ENCODE measurements at places on chromosomes 12 and 14.

DNA sequence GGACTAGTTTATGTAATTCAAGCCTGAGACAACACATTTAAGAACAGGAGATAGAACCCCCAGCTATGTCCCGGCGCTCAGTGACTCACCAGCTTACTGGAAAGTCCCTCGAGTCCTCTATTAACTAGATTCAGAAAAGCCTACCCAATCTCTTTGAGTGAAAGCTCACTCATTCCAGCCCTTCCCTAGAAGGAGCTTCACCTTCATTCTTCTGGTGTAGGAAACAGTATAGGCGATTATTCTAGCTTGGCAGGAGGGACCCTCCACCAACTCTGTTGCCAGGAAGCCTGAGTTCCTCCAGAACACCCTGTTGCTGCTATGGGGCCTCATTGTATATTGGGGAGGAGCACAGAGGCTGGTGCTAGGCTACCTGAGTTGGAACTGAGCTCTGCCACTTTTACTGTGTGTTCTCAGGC lies 57.2 kb upstream of the AEBP2 start:
- DNase-seq: no peak

DNA sequence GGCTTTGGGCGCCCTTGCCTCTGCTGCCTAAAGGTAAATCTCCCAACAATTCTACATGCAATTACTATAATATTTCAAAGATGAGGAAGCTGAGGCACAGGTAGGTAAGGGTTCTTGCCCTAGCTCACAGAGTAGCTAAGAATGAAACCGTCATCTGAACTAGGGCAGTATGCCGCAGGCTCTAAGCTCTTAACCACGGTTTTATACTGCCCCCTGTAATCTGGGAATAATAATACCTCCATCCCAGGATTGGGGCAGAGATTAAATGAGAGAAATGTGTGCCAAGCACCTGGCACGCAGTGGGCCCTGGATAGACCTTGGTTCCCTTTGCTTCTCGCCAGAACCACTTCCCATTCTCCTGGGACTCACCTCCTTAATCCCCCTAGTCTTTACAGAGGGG lies 1.5 kb upstream of the HRK start:
- peak; percentile 23 for DNase-seq

- no peak for DNase-seq
These were observed 1.4 kb downstream of the GNB3 start for GRCh38 chr12:6842075-6842474.

- peak; percentile 68 for DNase-seq
These were observed 5.3 kb downstream of the BHLHE41 start for GRCh38 chr12:26119391-26119989.

DNA sequence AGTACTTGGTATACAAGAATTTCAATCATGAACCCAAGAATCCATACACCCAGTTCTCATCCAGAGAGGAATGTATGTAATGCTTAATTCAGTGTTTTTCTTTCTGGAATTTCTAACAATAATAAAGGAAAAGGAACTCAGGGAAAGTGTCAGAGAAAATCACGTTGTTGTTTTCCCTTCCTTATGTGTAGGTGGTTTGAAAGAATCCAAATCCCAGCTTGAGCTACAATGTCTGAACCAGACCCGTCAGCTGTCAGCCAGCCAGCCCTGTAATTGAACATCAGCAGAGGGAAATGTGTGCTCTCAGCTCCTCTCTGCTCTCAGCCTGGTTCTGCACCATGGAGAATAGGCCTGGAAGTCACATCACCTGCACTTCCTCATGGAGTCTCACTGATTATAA lies 126.5 kb downstream of the TMEM30B start:
- DNase-seq: no peak

DNA sequence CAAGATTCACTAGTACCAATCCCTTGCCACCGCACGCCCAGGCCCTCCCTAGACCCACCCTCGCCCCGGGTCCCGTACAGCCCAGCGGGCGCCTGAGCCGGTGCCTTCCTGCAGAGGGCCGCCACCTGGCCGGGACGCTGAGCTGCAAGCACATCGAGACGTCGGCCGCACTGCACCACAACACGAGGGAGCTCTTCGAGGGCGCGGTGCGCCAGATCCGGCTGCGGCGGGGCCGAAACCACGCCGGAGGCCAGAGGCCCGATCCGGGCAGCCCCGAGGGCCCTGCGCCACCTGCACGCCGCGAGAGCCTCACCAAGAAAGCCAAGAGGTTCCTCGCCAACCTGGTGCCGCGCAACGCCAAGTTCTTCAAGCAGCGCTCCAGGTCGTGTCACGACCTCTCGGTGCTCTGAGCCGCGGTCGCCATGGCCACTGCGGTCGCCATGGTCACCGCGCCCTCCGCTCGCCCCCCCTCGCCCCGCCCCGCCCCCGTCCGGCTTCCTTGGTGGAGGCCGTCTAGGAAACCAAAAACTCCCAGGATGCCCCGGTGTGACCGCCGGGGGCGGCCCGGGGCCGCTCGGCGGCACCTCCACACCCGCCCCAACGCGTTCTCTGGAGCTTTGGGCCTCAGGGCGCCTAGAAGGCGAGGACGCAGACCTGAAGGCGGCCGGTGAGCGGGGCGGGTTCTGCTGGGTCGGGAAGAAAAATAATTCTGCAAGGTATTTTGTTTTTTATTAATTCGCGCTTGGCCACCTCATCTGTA lies 3.7 kb downstream of the REM2 start:
- DNase-seq: no peak

GRCh38 chr14:97143456-97143855 lies 346.3 kb downstream of the VRK1 start:
- DNase-seq: no peak

DNA sequence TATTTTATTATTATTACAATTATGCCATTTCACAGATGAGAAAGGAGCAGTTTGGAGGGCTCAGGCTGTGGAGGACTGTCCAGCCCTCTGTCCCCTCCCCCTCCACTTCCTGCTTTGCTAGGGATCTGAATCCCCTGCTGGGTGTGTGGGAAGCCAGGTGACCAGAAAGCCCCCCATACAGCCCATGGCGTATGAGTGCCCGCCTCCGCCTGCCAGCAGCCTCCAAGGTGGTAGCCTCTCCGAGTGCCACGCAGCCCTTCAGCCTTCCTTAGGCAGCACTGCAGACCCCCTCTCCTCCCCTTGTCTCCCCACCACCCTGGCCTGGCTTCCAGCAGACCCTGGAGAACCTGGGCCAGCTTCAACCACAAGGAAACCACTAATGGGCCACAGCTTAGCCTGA lies 12.6 kb downstream of the DTX1 start:
- no peak for DNase-seq

DNA sequence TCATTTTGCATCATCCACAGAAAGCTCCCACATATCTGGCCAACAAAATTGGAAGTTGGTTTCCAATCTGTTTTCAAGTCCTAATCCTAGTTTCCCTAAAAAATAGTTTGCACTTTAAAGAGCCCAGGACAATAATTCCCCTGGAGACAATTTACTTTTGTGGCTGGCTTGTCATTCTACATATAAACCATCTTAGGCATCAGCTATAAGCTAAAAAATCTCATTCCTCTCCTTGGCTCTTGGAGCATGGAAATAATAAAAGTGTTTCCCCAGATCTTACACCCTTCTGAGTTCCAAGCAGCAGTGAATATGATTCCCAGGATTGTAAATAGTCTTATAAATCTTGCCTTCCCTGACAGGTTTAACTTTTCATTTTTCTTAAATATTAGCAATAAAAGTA lies 89.1 kb upstream of the NUDT4 start:
- DNase-seq: no peak

GRCh38 chr14:92412912-92413311 lies 89.9 kb downstream of the SLC24A4 start:
- DNase-seq: no peak

DNA sequence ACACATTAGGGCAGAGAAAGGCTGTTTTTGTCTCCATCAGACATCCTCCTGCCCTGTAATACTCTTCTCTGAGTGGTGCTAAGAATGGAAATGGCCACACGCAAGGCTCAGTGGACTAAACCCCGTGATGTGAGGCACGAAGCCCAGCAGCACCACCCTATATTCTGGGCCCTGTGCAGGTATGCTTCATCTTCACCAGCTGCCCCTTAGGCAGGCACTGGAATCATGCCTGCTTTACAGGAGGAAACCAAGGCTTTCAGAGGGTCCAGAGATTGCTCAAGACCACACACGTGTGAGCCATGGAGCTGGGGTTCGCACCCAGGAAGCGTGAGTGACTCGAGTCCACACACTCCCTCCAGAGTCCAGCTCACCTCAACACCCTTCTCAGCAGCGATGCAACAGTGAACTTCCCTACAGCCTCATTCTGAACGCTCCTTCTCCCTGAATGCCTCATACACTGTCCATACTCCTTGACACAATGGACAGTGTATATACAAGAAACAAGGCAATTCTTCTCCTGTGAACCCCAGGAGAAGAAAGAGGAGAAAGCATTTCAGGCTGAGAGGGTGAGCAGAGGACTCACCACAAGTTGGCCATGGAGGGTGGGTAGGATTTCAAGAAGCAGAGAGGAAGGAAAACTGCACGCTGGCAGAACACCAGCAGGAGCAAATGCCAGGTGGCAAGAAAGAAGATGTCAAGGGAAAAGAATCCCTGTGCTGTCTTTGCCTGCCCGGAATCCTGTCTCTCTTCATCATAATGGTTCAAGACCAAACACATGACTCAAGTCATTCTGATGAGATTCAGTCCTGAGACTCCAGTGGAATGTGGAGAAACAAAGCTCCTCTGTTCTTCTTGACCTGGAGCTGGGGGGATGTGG lies 39.1 kb downstream of the NT5DC3 start:
- no peak for DNase-seq

DNA sequence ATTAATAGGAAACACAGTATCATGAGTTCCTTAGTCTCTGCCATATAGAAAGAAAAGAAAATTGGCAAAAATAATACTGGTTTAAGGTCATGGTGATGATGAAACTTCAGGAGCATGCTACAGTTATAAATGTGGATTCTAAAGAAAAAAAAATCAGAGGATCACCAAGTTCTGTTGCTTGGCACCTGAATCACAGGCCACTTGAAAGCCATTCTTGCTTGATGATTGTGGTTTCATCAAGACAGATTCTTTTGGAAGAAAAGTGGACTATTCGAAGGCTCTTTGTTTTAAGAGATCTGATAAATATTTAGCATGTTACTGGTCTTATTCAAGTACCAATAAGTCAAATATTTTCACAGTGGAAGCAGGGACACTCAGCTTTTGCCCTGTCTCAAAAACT lies 148.9 kb downstream of the SAMD4A start:
- no peak for DNase-seq

DNA sequence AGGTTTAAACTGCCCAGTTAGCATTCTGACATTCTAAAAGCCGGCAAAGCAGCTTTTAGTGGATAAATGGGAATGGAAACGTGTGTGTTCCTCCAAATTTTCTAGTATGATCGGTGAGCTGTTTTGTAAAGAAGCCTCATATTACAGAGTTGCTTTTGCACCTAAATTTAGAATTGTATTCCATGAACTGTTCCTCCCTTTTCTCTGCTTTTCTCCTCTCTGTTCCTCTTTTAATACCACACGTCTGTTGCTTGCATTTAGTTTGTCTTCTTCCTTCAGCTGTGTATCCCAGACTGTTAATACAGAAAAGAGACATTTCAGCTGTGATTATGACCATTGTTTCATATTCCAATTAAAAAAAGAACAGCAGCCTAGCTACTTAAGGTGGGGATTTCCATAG lies 10.7 kb downstream of the DYRK2 start:
- peak; percentile 62 for DNase-seq

DNA sequence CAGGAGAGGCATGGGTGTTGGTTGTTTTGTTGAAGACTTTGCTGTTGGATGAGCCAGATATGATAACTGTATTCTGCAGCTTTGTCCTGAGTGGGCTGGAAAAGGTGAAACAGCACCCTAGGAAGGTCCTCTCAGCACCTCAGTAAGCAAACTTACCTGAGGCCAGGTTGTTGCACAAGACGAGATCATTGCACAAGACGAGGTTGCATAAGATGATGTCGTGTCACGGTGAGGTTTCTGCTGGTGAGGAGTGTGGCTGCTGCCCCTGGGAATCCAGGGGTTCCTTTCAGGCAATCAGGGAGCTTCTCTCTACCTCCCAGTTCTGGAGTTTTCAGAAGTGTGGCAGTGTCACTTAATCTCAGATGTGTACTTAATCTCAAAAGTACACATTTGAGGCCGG lies 85.6 kb downstream of the GLT1D1 start:
- DNase-seq: no peak

- DNase-seq: peak; percentile 56
These were observed 99.1 kb upstream of the CCND2 start for GRCh38 chr12:4174417-4174816.

GRCh38 chr14:101595887-101596721 lies 34.8 kb downstream of the DIO3 start:
- peak; percentile 29 for DNase-seq

GRCh38 chr14:35299708-35300107 lies 7.5 kb downstream of the PSMA6 start:
- no peak for DNase-seq

DNA sequence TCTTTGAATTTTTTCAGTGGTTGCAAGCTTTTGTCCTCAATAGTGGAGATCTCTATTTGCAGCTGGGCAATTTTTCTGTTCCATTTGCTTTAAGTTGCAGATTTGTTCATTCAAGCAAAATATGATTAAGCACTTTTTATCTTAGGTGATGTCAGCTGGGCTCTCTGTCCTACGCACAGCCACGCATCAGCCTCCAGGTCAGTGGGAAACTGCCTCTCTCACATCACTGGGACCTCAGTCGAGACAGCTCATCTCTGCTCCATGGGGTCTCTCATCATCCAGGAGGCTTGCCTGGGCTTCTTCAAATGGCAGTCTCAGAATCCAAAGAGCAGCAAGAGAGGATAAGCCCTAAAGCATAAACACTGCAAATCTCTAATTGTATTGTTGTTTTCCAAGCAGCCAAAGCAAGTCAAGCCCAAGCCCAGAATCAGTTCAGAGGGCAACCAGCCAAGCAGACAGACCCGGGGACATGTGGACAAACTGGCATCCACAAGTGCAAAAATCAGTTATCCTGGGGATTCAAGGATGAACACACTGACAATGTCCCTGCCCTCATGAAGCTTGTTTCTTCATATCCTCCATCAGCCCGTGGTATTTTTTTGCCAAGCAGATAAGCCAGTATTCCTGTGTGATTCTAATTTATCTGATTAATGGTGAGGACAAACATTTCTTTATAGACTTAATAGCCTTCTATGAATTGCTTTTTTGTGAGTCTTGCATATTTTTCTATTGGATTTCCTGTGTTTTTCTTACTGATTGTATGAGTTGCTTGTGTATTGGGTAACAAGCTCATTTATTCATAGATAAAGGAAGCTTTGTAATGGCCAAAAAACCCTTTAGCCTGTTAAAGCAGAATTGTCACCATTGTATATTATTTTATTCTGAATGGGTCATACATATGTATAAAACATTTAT lies 262.5 kb downstream of the GXYLT1 start:
- DNase-seq: no peak

GRCh38 chr14:104504172-104504735 lies 75.3 kb upstream of the C14orf180 start:
- DNase-seq: no peak

DNA sequence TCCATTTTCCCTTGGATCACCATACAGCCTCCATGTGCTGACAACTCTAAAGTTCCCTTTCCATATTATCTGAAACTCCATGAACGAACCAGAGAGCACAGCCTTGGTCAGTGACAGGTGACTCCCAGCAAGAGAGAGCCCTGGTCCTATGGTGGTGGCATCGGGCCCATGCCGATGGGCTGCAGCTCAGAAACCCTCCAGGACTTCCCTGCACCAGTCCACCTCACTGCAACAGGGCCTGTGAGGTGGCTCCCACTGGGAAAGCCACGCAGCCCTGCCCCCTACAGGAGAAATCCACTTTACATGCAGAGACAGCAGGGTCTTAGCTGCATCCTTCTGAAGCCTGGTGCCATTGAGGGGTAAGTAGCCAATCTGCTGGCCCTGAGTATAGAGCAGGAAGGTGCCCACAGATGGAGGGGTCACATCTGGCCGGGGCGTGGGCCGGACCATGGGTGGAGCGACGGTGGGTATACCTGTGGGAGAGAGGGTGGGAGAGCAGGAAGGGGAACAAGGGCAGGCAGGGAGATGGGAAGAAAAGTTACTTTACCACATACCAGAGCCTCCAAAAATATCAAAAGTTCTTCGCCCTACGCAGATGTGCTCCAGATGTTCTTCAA lies 24.7 kb downstream of the RTRAF start:
- peak; percentile 32 for DNase-seq
